CD4-positive, alpha-beta memory T cell (primary cell): ENCODE measurements at places on chromosomes 7 and 10.

DNA sequence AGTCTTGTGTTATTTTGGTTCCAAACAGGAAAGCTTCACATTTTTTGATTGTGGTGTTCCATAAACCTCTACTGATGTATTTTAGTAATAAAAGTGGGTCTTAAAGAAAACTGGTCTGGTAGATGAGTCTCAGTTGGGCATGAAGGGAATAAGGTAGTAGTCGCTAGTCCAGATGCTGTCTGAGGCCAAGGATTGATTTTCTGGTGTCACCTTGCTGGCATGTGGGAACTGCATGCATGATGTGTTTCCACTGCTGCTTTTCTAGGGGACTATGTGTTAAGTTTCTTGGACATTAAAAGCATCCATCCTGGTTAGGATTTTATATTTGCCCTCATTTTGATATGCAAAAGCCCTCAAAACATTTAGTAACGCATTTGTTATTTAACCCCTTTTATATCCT is 123.7 kb upstream of the GJD4 start:
- DNase-seq, result no peak

GRCh38 chr10:14382022-14382421 is 51.3 kb upstream of the FRMD4A start:
- DNase-seq, result peak; percentile 18

DNA sequence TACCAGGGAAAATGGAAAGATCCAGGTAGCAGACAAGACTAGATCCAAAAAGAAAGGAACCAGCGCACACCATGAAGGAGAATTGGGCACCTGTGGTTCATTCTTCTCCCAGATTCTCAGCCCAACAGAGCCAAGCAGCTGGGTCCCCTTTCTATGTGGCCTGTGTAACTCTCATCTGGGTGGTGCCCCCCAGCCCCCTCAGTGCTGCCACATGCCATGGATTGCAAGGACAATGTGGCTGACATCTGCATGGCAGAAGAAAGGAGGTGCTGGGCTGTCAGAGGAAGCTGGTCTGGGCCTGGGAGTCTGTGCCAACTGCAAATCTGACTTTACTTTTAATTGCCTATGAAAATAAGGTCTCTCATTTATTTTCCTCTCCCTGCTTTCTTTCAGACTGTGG is 21.4 kb downstream of the PRSS2 start:
- no peak for DNase-seq

DNA sequence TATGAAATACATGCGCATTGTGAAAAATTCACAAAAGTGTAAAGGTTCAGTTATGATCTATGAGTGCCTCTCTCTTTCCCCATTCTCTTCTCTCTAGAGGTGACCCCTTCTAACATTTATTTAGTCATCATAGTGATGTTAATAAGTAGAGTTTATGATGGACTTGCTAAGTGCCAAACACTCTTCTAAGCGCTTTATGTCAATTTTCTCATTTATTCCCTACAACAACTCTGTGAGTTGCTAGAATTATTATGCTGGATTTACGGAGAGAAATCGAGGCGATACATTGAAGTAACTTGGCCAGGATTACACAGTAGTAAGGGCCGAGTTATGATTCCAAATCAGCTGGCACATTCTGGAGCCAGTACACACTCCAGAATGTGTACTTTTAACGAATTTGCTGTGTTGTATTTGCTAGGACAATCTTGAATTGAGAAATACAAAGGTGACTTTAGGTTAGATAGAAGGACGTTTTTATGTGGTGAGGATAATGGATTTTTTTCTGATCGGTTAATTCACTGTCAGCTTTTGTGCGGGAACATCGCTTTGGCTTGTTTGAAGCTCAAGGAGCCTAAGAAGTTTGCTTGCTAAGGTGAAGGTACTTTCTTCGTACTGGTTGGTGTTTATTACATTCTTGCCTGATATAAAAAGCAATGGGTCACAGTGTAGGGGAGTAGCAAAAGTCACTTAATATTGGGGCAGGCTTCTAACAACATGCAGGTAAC is 1.4 kb downstream of the ATRNL1 start:
- DNase-seq, result no peak

DNA sequence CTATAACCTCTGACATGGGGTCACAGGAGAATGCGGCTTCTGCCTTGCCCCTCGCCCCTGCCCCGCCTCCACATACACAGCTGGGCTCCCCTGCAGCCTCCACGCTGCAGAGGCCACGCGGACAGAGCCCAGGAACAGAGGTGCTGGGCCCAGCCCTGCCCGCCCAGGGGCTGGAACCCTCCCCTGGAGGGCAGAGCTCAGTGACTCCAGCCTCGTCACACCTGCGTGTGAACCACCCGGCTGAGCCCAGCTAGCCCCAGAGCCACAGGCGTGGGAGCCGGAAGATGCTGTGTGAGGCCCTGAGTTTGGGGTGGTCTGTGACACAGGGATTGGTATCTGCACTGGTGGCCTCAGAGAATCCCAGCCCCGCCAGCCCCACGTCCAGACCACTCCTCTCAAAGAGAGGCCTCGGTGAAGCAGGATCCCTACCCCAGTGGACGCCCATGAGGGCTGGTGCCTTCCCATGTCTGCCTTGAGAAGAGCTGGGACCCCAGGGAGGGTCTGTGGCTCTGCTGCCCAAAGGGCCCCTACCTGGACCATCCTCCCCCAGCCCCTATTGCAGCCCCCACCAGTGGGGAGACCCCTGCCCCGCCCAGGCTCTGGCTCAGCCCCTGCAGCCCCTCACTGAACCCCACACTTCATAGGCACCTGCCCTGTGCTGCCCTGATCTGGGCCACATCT is 8.1 kb upstream of the ADAP1 start:
- no peak for DNase-seq

DNA sequence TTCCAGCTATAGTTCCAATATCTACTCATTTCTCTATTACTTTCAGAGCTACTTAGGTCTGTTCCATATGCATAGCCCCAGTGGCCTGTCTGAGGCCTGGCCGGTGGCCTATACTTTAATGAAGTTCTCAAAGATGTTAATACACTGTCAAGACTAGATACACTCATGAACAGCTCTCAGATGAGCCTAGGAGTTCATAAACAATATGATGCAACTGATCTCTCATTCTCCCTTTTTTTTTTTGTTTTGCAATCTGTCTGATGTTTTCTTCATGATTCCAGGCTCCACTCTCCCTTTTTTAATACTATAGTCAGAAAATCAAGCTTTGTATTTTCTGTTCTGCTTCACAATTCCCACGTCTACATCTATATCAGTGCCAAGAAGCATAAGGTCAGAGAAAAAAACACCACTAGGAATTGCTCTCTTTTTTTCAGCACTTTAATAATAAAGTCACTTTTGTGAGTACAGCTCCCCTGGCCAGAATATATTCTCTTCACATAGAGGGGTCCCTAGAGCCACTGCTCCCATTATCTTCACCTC is 321.0 kb downstream of the C7orf25 start:
- DNase-seq, result no peak

- no peak for DNase-seq
Measured at GRCh38 chr7:80387634-80388193, 124.2 kb downstream of the GNAT3 start.

DNA sequence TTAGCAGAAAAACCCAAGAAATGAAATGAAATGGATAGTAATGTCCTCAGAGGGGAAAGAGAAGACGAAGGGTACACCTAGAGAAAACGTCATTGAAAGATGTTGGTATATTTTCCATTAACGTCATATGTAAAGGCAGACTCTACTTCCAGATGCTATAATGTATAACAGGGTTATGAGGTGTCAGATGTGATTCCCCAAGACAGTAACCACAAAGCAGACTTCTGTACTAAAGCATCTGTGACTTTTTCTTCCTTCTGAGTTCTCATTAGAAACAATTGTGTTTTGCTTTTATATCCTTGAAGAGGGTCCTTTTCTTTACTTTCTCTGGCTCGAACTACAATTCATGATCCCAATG is 37.4 kb downstream of the LRRC72 start:
- DNase-seq, result no peak

DNA sequence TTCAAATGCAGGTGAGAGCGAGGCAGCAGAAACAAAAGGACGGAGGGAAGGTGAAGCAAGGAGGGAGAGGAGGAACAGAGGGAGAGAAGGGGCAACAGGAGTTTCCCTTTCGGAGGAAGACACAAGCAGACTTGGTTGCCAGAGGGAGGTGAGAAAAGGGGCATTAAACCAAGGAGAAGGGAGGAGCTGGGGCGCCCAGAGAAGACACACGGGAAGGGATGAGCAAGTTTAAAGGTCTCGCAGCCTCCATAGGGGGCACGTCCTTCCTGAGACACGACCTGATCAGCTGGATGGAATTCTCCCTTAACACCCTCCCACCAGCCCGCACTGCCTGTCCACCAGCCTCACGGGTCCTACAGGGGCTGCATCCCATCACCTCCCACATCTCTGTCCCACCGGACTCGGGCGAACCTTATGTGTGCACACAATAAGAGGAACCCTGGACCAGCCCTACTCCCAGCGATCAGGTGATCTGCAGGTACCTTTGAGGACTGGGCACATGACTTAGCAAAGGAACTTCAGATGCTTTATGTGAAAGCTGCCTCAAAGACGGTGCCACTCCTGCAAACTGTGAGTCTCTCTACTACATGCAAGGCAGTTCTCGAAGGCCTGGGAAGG is 251.2 kb downstream of the TNS3 start:
- no peak for DNase-seq

- no peak for DNase-seq
Measured at GRCh38 chr10:48365668-48366067, 59.2 kb downstream of the MAPK8 start.

DNA sequence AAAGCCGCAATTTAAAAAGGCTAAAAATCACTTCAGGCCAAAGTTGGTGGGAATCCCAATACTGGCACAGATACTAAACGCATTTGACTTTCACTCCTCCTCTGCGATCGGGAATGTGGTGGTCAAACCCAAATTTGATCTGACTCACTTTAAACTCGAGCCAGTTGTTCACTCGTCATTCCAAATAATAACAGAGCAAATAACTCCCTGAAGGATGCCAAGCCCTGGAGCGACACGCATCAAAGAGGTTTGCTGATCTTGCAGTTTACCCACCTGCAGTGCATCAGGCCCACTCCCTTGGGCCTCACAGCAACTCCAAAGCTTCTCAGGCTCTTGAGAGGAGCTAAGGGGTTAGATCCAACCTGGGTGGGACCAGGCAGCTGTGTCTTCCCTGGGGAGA is 12.2 kb downstream of the PTN start:
- no peak for DNase-seq

GRCh38 chr7:35339811-35340210 is 85.9 kb upstream of the TBX20 start:
- no peak for DNase-seq

- no peak for DNase-seq
Measured at GRCh38 chr10:85459906-85460305, 906.7 kb downstream of the GRID1 start.

DNA sequence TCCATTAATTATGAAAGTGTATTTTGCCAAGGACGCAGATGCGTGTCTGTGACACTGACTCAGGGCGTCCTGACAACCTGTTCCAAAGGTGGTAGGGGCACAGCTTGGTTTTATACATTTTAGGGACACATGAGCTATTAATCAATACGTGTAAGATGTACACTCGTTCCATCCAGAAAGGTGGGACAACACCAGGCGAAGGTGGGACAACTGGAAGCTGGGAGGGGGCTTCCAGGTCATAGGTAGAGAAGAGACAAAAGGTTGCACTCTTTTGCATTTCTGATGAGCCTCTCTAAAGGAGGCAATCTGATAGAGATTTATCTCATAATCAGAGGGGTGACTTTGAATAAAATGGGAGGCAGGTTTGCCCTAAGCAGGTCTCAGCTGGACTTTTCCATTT is 82.7 kb upstream of the ZNF746 start:
- DNase-seq, result no peak

DNA sequence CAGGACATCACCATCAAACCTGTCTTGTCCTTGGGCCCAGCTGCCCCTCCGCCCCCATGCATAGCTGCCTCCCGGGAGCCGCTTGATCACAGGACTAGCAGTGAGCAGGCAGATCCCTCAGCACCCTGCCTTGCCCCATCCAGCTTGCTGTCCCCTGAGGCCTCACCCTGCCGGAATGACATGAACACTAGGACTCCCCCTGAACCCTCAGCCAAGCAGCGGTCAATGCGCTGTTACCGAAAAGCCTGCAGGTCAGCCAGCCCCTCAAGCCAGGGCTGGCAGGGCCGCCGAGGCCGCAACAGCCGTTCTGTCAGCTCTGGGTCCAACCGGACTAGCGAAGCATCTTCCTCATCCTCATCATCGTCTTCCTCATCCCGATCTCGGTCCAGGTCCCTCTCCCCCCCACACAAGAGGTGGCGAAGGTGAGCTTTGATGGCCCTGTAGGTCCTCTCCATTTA is 5.2 kb upstream of the NOLC1 start:
- no peak for DNase-seq

- no peak for DNase-seq
Measured at GRCh38 chr10:69181433-69181832, 1.4 kb downstream of the SUPV3L1 start.

DNA sequence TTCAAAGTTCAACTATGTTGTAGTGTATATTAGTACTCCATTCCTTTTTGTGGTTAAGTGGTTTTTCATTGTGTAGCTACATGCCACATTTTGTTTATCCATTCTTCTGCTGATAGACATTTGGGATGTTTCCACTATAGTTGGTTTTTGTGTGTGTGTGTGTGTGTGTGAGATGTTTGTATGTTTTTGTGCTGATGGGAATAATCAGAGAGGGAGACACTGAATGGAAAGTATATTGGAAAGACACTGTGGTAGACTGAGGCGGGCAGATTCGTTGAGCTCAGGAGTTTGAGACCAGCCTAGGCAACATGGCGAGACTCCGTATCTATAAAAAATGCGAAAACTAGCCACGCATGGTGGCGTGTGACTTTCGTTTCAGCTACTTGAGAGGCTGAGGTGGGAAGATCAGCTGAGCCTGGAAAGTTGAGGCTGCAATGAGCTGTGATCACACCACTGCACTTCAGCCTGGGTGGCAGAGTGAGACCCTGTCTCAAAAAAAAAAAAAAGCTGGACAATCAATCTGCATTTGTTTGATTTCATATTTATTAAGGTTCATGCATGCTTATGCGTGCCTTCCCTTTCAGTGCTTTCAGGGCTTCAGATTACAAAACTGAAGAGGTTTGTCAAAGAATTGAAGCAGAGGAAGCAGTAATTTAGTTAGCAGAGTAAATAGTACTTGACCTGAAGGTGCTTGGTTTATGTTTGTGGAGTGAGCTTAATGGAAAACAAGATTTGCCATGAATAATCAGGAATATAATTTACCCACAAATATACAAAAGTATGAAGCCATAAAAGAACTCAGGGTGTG is 14.7 kb downstream of the SEC24C start:
- peak; percentile 53 for DNase-seq

DNA sequence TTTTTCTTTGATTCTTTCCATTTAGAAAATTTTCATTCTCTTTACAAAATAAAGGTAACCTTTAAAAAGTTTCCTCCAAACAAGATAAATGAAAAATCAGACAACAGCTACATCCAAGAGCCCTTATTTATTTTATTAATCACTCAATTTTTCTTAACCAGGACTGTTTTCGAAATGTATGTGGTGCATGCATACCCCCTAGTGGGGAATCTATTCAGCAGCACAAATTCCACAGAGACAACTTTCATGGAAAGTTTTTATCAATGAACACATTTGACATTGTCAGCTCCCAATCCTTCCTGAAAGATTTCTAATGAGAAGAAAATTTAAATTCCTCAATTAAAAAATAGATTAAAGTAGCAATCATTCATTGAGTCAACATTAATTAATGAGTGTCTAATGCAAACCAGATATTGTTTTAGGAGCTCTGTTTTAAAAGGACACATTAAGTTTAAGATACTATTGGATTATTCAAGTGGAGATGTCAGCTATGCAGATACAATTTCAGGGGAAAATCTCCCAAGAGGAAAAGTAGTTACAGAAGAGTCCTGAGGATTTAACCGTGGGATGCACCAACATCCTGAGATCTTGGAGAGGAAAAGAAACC is 5.2 kb upstream of the HTR7 start:
- peak; percentile 26 for DNase-seq

GRCh38 chr7:74013539-74014272 is 14.3 kb upstream of the ELN start:
- DNase-seq, result no peak
